ENCODE measurements at places on chromosomes 1 and 21. TPM values are rescaled to one million over a fixed set of nuclear protein-coding genes. Genes with fewer than 3 reads are reported as not detected.

The LCE1C gene
- total RNA-seq: not detected

The SUSD4 gene
- total RNA-seq: 8.2 TPM

The KRTAP19-4 gene
- total RNA-seq: not detected

The KRTAP10-6 gene
- not detected for total RNA-seq

DNA sequence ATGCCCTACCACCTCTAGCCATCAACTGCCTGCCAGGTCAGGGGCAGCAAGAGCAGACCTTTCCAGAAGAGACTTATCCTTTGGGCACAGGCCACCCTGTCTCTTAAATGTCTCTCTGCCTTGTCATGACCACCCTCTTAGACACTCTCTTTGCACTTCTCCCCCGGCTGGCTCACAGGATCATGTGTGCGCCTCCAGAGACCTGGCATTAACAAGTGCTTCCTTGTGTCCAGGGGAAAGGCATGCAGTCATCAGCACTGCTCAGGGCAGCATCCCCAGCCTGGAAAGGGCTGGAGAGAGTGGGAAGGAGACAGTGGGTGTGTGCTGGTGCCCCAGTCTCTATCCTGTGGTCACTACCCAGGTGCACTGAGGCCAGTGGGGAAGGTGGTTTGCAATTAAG lies 85.2 kb upstream of the TLR5 start:
- no peak for DNase-seq

DNA sequence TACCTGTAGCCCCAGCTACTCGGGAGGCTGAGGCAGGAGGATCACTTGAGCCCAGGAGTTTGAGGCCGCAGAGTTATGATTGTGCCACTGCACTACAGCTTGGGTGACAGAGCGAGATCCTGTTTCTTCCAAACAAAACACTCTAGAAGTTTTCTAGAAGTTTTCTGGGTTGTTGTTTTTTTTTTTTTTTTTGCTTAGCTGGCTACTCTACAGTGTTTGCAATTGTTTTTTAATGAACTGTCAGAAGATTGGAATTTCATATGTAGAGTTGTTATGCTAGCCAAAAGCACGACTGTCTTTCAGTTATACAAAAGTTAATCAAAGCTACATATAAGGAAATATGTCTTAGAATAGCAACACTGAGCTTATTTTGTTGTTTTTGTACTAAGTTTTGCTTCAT lies 30.9 kb upstream of the NEXN start:
- no peak for DNase-seq

GRCh38 chr1:214861615-214862014 lies 220.9 kb upstream of the KCNK2 start:
- no peak for DNase-seq

DNA sequence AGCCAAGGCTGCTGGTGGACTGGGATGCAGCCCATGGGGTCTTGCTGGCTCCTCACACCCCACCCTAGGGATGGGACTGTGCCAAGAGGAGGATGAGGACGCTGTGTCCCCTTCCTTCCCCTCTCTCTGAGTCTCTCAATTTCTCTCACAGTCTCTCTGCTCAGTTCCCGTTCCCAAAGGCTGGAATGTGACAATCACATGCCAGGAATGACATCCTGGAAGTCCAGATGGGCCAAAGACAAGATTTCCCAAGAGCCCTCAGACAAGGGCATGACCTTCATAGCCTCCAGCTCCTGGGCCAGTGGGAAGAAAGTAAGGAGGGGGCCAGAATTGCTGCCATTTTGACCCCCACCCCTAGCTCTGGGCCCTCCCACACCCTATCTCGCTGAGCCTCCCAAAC lies 7.6 kb upstream of the CDCP2 start:
- no peak for DNase-seq

GRCh38 chr1:39729030-39729429 lies 9.7 kb upstream of the PPIE start:
- DNase-seq: no peak

Data from left ventricle myocardium superior (tissue), 1 donor.